ENCODE measurements at places on chromosomes 4 and X.

- DNase-seq: no peak
These were observed 11.1 kb downstream of the USO1 start for GRCh38 chr4:75735525-75735924.

- no peak for DNase-seq
These were observed 26.9 kb downstream of the NUDT6 start for GRCh38 chr4:122895336-122895995.

DNA sequence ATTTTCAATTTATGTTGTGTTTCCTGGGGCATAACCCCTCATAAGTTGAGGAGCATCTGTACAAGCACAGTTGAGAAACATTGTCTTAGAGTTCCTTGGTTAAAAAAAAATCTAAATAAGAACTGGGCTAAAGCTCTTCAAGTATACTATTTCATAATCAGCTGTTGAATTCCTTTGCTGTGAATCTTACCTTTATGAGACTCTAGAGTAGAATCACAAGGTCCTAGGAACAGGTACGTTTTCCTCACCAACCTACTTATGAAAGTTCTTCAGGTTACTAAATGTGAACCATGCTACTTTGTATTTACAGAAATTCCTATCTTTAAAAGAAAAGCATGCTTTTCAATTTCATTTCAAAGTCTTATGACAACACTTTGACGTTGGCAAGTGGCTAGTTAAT lies 20.9 kb upstream of the SOD3 start:
- DNase-seq: no peak

DNA sequence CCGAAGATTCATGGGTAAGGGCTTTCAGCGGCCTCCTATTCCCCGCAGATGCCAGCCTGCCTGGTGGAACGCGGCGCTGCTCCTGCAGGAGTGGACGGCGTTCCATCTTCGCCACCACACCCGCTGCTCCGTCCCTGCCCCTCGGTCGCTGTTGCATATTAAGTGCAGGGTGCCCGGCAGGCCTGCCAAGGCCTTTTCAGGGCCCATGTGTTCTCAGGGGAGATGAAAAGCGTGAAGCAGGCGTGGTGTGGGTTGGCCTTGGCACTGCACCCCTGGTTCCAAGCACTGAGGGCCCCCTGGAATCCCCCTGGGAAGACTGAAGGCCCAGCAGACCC lies 52.0 kb downstream of the SORCS2 start:
- no peak for DNase-seq
